ENCODE measurements at places on chromosomes 4 and X. TPM values are rescaled to one million over a fixed set of nuclear protein-coding genes. Genes with fewer than 3 reads are reported as not detected.

DNA sequence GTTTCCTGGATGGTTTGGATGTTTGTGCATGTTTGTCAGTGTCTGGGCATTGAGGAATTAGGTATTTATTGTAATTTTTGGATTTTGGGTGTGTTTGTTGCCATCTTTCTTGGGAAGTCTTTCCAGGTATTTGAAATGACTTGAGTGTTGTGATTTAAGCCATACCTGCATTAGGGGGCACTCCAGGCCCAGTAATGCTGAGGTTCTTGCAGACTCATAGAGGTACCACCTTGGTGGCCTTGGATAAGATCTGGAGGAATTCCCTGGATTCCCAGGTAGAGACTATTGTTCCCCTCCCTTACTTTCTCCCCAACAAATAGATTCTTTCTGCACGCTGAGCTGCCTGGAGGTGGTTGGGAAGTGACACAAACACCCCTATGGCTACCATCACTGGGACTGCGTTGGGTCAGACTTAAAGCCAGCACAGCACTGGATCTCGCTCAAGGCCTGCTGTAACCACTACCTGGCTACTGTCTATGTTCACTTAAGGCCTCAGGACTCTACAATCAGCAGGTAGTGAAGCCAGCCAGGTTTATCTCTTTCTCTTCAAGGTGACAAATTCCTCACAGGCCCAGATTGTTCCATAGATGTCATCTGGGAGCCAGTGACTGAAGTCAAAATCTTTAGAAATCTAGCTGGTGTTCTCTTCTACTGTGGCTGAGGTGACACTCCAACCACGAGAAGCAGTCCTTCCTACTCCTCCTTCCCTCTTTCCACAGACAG lies 643.6 kb downstream of the PDHA2 start:
- DNase-seq = no peak

- DNase-seq = no peak
Measured at GRCh38 chrX:29788991-29789699, 426.2 kb upstream of the MAGEB2 start.

GLOD5 gene
- not detected for total RNA-seq

- no peak for DNase-seq
Measured at GRCh38 chrX:13048280-13048679, 3.9 kb upstream of the FAM9C start.

- no peak for DNase-seq
Measured at GRCh38 chr4:36772154-36772516, 472.4 kb upstream of the NWD2 start.

GRCh38 chr4:185955151-185955770 lies 113.7 kb upstream of the TLR3 start:
- DNase-seq = no peak

GRCh38 chrX:46572340-46572936 lies 1.1 kb upstream of the CHST7 start:
- no peak for DNase-seq

- DNase-seq = no peak
Measured at GRCh38 chr4:145207934-145208333, 27.5 kb upstream of the OTUD4 start.

UBQLN2 gene
- 27.8 TPM for total RNA-seq

ESX1 gene
- total RNA-seq = not detected

GRCh38 chrX:54157561-54157960 lies 25.5 kb downstream of the FAM120C start:
- no peak for DNase-seq

DNA sequence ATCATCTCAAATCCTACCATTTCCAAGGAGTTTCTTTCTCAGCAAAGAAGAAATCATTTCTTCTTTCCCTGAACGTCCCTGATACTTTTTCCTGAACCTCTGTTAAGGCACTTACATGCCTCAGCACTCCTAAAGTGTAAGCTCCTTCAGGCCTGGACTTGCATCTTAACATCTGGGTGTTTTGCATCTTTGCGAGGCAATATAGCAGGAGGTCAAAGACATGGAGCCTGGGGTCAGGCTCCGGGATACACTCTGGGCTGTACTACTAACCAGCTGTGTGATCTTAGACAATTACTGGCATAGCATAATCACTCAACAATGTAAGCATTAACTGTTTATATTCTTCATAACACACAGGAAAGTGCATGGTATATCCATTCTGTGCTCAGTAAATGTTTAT lies 275.5 kb upstream of the BOD1L1 start:
- DNase-seq = no peak

- no peak for DNase-seq
Measured at GRCh38 chr4:48307528-48307927, 33.8 kb upstream of the SLAIN2 start.

NLGN4X gene
- 3.8 TPM for total RNA-seq

GATB gene
- total RNA-seq = 15.6 TPM

- DNase-seq = no peak
Measured at GRCh38 chr4:186704057-186704456, 19.6 kb downstream of the FAT1 start.

- peak; percentile 42 for DNase-seq
Measured at GRCh38 chrX:1393871-1394615, 2.1 kb upstream of the SLC25A6 start.

TLR1 gene
- 184 TPM for total RNA-seq

INTU gene
- total RNA-seq = 3.8 TPM

DNA sequence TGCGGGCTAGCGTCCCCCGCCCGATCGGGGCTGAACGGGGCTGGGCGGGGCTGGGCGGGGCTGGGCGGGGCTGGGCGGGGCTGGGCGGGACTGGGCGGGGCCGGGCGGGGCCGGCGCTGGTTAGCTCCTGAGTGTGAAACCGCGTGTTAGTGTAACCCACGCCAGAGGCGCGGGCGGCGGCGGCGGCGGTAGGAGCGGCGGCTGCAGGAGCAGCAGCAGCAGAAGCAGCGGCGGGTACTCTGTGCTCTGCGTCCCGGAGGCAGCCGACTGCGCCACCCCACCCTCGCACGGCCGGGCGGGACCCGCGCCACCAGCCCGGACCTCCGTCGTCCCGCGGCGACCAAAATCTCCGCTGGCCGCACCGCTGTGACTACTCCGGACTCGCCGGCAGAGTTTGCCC lies 128.1 kb downstream of the LAS1L start:
- peak; percentile 73 for DNase-seq

GRCh38 chr4:150938417-150938816 lies 76.7 kb downstream of the LRBA start:
- DNase-seq = no peak

DNA sequence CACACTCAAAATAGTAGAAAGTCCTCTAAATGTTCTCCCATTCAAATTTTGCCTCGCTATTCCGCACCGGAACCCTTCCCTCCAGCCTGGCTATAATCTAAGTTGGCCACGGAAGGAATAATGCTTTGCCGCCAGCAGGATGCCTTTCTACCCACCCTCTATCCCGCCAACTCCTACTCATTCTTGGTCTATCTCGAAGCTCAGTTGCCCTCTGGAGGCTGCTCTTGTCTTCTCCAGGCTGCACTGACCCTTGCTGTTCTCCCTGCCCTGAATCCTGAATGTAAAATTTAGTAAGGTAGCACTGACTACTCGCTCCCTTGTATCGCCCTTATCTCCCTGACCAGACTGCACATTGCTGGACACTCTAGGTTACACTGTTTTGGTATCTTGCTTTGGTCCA lies 212.4 kb downstream of the MGST2 start:
- no peak for DNase-seq

EOLA2 gene
- 18.8 TPM for total RNA-seq

GRCh38 chrX:18377796-18378195 lies 23.3 kb upstream of the SCML2 start:
- DNase-seq = no peak

UGT8 gene
- total RNA-seq = 4.7 TPM

DNA sequence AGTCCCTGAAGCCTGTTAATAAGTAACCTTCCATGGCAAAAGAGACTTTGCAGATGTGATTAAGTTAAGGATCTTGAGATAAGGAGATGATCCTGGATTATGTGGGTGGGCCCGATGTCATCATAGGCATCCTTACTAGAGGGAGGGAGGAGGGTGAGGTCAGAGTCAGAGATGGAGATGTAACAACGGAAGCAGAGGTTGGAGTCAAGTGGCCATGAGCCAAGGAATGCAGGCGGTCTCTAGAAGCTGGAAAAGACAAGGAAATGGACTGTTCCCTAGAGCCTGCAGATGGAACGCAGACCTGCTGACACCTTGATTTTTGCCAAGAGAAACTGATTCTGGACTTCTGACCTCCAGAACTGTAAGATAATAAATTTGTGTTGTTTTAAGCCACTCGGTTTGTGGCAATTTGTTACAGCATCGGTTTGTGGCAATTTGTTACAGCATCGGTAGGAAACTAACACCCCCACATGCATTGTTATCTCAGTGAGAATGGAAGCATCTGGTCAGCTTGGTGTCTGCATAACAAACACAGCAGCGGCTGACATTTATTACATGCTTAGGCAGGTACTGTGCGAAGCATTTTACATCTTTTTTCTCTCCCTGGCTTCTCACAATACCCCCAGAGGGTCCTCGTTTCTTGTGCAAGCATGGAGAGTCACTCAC lies 55.6 kb downstream of the CLDN34 start:
- no peak for DNase-seq

RASSF6 gene
- 1.3 TPM for total RNA-seq

DNA sequence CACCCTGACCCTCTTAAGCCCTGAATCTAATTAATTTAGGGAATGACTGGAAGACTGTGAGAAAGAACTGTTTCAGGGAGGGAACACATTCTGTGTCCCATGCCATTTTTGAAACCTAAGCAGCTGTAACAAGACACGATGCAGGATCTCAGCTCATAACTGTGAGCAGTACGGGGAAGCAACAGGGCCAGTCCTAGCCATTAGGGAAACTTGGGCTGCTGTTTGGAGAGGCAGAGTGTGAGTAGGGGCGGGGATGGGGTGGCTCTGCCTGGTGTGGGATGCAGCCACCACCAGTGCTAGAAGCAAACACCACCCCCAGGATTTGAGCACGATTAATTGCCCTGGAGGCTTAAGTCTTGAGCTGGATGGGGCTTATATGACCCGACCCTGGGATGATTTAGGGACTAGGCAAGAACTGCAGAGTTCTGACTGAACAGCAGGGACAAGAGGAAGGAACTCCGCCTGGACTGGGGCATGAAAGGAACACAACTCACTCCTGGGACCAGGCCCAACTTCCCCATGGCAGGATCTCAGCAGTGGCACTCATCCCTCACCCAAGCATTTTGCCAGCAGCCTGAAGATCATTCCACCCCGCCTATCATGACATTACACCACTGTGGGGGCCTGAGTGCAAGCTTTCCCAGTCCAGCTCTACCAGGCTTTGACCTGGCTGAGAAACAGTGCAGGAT lies 43.1 kb downstream of the ATRX start:
- DNase-seq = no peak

ATP6AP1 gene
- 81.0 TPM for total RNA-seq

EIF4E gene
- total RNA-seq = 59.5 TPM

GRCh38 chr4:88002786-88003185 lies 4.6 kb upstream of the PKD2 start:
- DNase-seq = no peak

- no peak for DNase-seq
Measured at GRCh38 chrX:64176876-64177275, 28.6 kb downstream of the AMER1 start.

GRCh38 chrX:9240956-9241355 lies 207.0 kb upstream of the FAM9B start:
- no peak for DNase-seq

DNA sequence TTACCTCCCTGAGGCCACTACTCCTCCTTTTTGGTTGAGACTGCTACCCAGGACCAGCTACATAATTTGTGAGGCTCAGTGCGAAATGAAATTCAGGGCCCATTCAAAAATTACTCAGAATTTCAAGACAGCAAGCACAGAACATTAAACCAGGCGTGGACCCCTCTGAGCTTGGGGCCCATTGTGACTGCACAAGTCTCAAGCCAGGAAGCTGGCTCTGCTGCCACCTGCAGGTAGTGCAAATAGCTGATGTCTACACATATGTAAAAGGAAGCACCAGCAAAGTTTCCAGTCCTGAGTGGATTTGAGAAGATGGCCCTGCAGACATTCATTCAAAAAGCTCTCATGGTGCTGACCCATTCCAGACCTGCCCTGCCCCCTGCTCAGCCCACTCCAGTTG lies 213.4 kb upstream of the LNX1 start:
- no peak for DNase-seq

LUZP4 gene
- total RNA-seq = not detected

GRCh38 chrX:5965406-5965805 lies 263.3 kb downstream of the NLGN4X start:
- no peak for DNase-seq

GRCh38 chrX:36575670-36576069 lies 432.5 kb upstream of the FAM47C start:
- DNase-seq = no peak

- no peak for DNase-seq
Measured at GRCh38 chrX:48940404-48940955, 16.9 kb downstream of the OTUD5 start.

DNA sequence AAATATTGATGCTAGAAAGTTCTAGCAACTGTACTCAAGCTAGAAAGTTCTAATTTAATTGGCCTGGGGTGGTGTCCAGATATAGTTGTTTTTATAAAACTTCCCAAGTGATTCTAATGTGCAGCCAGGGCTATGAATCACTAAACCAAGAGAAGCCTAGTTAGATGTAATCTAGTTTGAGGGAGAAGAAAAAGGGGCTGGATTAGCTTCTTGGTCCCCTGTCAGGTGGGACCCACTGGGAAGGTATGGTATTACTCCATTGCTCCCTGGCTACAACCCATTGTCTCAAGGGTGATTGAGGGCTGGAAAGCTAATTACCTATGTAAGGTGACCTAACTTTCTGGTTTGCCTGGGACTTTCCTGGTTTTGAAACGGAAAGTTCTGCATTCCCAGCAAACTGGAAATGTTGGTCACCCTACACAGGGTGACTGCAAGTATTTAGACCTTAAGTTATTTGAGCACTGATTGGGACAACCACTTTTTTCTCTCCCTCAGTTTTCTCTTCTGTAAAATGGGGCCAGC lies 23.9 kb upstream of the MSN start:
- no peak for DNase-seq

KIF4A gene
- total RNA-seq = 2.4 TPM

DNA sequence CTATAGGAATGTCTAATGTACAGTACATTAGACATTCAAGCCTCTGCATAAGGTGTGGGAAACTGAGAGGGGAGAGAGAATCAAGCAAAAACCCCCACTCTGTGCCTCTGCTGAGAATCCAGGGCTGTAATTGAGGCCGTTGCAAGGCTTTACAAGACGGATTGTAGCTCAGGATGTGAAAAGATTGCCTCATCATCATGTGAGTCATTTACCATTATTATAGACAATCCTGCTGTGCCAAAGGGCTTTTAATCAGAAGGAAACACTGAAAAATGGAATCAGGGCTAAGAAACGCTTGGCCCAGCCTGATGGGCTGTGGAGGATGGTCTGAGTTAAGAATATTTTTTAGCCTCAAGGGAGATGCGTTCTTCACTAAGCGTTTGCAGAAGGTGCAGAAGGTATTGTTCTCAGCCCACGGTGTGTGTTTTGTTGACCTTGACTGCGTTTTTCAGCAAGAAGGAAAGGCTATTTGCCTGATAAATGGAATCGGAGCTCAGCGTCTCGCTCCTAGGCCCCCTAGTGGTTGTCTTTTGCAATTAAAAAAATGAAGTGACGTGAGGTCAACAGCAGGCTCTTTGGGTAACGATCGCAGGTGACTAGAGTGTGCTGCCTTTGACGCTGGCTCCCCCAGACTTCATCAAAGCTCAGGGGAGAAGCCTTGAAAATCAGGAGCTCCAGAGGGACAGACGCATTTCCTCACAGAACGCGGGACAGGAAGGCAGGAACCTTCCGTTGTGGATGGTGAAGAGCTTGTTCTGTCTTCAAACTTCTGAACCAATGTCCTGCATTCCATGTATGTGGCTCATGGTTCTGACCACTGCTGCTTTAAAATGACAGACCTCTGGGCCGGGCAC lies 18.1 kb upstream of the CHRNA9 start:
- no peak for DNase-seq

KLHL4 gene
- total RNA-seq = 3.5 TPM

All from spleen (tissue), 13 donors.